ENCODE measurements at places on chromosomes 1 and 21. TPM values are rescaled to one million over a fixed set of nuclear protein-coding genes. Genes with fewer than 3 reads are reported as not detected.

DNA sequence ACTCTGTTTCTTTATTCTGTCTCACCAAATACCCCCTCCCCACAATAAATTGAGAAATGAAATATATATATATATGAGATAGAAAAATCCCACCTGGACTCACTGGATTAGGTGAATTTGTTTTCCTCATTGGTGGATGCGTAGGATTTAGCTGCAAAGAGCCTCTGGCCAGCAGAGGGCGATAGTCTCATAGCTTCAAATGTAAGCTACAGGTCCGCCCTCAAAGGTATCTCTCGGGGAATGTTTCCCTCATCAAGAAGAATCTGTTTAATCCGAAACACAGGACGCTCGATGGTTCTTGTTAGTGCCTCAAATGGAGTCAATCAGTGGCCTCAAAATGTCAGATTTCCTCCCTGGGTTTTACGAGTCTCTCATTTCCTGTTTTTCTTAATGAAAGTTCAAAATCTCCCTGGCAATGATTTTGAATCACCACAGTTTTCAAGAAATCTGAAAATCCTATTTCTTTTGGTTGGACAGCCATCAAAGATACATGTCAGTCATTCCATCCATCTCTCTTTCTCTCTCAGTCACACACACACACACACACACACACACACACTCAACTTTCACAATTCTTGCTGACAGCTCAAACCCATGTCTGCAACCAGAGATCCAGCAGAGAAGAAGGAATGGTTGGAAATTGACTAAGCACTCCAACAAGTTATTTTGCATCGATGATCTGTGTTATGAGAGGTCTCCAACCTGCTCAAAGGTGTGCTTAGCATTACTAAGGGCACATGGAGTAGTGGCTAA is 13.9 kb upstream of the CAMK1G start:
- no peaks in the 10 kb centered on the region for H3K36me3 ChIP-seq
- peak; percentile 83 for DNase-seq
- H3K27me3 ChIP-seq = no peaks in the 10 kb centered on the region
- no peak overlapping the region for H3K27ac ChIP-seq

DNA sequence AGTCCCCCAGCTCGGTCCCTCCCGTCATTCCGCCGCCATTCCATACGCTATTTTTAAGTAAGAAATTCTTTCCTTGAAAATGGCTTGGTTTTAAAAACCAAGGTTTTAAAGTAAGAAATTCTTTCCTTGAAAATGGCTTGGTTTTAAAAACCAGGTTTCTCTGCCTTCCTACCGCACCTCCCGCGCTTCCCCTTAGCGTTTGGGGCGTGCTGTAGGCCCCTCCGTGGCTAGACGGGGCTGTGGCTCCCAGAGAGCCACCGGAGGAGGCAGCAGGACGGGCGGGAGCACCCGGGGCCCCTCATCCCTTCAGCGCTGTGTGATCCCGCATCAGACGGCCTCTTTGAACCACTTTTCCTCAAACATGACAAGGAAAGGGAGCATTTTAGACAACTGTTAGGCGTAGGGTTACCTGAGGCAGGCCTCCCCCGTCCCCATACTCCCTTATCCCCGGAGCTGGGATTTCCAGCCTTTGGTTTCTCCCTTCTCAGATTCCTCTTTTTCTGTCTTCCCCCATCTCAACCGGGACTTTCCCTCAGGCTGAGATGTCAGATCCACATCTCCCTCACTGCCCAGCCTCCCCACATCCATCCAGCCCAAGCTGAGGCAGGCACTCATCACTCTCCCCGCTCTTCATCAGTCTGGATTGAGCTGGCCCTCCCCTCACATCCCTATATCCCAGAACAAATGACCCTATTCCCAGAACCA is 541 bp upstream of the CD58 start:
- H3K27me3 ChIP-seq = no peaks in the 10 kb centered on the region
- peak overlapping the region; percentile 85 for H3K4me3 ChIP-seq
- peaks cover 70% of the 10 kb centered on the region for H3K4me1 ChIP-seq
- H3K36me3 ChIP-seq = no peaks in the 10 kb centered on the region
- no peak for DNase-seq

GRCh38 chr1:211797994-211798393 is 32.6 kb downstream of the LPGAT1 start:
- no peak overlapping the region for H3K27ac ChIP-seq
- no peaks in the 10 kb centered on the region for H3K36me3 ChIP-seq
- H3K4me3 ChIP-seq = no peak overlapping the region

DNA sequence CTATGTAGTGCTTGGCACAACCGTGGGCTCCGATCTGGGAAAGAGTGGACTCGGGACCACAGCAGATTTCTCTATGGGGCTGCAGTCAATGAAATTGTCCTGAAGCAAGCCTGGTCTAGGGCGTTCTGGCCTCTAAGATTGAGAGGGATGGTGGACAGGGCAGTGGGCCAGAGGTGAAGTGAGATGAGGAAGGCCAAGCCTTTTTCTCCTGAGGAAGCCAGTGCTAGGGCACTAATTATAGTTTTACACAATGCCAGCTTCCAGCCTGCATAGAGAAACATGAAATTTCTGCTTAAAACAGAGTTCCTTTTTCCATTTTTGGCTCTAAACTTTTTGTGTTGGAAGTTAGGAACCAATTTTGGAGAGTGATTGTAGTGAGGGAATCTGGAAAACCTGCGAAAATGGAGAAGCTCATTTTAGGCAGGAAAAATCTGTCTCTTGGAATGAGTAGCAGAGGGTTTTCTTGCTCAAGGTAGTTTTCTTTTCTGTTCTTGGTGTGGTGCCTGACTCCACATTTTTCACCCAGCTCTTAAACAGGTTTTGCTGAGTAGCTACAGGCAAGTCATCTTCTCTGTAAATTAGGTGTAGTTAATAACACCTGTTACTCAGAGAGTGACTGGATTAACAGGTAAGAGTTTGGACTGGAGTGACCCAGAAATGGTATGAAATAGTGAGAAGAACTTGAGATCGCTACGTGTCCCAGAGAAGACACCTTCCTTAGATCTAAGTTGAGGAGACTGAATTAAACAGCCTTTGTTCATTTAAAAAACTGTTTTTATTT is 22.1 kb downstream of the UCK2 start:
- no peaks in the 10 kb centered on the region for H3K27me3 ChIP-seq
- no peak for DNase-seq
- peaks cover 18% of the 10 kb centered on the region for H3K4me1 ChIP-seq
- no peaks in the 10 kb centered on the region for H3K36me3 ChIP-seq
- no peak overlapping the region for H3K27ac ChIP-seq

DNA sequence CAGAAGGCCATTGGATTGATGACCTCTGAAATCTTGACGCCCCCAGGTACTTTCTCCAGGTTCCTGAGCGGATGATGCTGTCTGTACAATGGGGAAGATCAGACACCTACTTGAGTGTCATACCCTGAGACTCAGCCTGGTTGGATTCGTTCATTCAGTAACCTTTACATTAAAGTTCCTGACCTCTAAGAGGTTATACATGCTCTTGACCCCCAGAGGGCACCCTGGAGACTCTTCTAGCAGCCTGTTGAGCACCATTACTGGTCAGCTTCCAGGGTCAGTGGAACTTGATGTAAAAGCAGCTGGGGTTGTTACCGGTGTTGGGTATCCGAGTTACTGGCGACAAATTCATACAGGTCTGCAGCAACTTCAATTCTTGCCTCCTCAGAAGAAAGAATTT is 114.3 kb upstream of the ZNF678 start:
- H3K36me3 ChIP-seq = no peaks in the 10 kb centered on the region
- no peak overlapping the region for H3K27ac ChIP-seq
- no peak overlapping the region for H3K4me3 ChIP-seq
- no peaks in the 10 kb centered on the region for H3K27me3 ChIP-seq
- H3K4me1 ChIP-seq = no peaks in the 10 kb centered on the region
- DNase-seq = no peak

DNA sequence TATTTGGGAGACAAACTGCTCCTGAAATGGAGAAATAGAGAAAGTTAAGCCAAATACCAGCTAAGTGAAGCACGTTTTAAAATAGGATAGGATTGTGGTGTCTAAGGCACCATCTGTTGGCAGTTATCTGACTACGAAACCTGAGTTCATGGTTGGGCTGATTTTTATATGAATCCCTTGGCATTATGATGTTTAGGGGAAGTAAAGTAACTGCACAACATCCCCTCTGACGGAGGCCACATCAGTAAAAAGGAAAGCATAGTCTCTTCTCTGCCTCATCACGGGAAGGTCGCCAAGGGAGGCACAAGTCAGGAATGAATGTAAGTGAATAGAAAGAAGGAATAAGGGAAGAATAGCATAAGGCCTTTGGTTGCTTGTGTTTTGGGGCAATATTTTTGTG is 128.0 kb downstream of the PRRX1 start:
- H3K4me3 ChIP-seq = no peak overlapping the region
- H3K27ac ChIP-seq = no peak overlapping the region

- no peaks in the 10 kb centered on the region for H3K4me1 ChIP-seq
- H3K36me3 ChIP-seq = no peaks in the 10 kb centered on the region
- H3K4me3 ChIP-seq = no peak overlapping the region
- DNase-seq = no peak
Measured at GRCh38 chr1:17081439-17081838, 27.6 kb upstream of the SDHB start.

- H3K4me3 ChIP-seq = no peak overlapping the region
- no peaks in the 10 kb centered on the region for H3K27me3 ChIP-seq
- no peak for DNase-seq
- no peak overlapping the region for H3K27ac ChIP-seq
- peaks cover 19% of the 10 kb centered on the region for H3K4me1 ChIP-seq
Measured at GRCh38 chr1:236802264-236802663, 7.2 kb downstream of the MTR start.

DNA sequence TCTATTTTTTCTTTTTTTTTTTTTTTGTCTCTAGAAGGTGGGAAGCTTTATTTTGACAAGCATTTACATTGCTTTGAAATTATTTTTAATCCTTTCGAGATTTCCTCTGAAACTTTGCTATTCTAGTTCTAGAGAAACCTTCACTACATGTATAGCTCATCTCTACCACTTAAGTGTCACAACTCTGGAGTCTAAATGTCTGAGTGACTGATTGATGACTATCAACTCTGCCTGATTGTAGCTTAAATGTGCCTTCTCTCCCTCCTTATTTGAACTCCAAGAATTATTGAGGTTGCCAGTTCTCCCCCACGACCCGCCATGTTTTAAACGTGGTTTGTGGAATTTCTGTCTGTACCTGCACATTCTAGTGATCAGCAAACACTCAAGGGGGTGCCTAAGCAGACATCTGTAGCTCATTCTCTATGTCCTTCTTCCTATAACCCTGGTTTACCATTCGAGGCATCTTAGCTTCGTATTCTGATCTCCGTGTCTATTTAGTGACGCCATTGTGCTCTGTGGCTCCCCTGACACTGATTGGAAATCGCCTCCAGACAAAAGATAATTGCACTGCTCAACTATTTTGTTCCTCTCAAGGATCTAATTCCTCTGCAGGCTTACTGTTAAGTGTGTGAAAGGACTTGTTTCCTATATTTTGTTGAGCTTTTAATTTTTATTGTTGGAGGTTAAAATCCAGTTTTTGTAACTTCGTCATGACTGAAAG is 1570.6 kb downstream of the BRINP3 start:
- H3K36me3 ChIP-seq = no peaks in the 10 kb centered on the region
- H3K27me3 ChIP-seq = no peaks in the 10 kb centered on the region
- no peak for DNase-seq
- H3K4me1 ChIP-seq = no peaks in the 10 kb centered on the region
- H3K4me3 ChIP-seq = no peak overlapping the region

DNA sequence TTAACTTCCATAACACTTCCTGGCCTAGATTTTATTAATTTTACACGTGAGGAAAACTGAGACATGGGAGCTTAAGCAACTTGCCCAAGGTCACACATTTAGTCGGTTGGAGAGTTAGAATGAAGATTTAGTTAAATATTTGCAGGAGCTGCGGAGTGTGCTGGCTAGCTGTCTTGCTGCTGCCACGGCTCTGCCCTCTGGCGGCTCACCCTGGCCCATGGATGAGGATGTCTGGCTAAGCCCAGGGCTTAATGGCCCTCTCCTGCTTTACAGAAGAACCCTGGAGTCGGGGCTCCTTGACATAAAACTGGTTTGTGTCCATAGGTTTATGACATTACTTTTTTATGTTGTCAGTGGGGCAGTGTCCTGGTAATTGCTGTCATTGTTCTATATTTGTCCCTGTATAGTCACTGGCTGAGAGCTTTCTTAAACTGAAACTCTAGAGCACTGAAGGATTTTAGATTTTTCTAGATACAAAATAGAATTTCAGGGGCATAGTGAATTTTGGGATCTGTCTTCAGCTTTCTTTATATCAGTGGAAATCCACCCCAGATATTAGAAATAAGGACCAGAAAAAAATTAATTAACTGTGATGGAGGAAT is 88.9 kb upstream of the WLS start:
- H3K27ac ChIP-seq = no peak overlapping the region
- H3K27me3 ChIP-seq = no peaks in the 10 kb centered on the region
- H3K4me3 ChIP-seq = no peak overlapping the region
- peak; percentile 67 for DNase-seq
- no peaks in the 10 kb centered on the region for H3K4me1 ChIP-seq

DNA sequence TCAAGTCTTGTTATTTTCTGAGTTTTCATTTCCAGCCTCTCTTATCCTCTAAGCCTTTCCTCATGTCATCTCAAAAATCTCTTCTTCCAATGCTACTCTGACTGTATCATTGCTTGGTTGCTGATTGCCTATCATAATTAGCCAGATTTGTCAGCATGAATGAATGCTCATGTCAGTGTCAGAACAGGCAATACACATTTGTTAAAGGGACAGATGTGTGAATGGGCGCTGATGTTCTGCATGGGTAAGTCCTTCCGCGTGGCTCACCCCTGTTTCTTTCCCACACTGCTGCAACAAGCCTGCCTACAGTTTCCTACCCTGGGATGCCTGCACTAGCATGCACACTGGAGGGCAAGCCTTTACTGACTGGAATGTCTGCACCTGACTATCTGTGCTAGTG is 100.6 kb downstream of the RHOU start:
- no peaks in the 10 kb centered on the region for H3K27me3 ChIP-seq
- H3K27ac ChIP-seq = no peak overlapping the region
- H3K36me3 ChIP-seq = no peaks in the 10 kb centered on the region
- no peaks in the 10 kb centered on the region for H3K4me1 ChIP-seq

DNA sequence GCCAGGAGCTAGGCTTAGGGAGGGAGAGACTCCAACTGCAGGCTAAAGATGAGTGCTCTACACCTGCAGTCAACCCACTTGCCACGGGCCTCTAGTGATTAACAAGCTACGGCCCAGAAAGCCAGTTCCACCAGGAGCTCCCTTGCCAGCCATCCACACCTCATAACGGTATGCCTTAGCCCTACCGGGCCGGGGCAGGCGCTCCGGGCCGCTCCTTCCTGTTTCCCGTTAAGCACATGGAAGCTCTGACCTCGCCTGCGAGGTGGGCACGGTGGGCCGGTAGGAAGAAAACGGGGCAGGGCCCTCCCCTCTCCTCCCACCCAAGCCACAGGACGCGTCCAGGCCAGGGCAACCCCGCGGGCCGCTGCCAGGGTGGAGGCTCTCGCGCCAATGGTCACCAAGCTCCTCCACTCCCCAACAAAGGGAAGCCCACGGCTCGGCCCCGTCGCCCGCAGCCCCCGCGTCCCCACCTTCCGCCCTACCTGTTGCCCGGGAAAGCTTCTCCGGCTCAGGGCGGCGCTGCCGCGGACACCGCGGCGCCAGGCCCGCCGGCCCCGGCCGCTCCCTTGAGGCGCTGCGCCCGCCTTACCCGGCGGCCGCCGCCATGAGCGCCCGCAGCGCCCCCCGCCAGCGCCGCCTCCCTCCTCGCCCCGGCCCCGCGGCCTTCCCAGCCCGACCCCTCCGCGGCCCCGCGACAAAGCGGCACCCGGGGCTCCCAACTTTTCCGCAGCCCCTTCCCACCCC is 627 bp downstream of the CERS2 start:
- peak overlapping the region; percentile 84 for H3K4me3 ChIP-seq
- peak overlapping the region; percentile 94 for H3K27ac ChIP-seq
- H3K4me1 ChIP-seq = peaks cover 74% of the 10 kb centered on the region
- H3K36me3 ChIP-seq = no peaks in the 10 kb centered on the region

Gene TMEM200B
- 1.7 TPM for total RNA-seq

Gene MXRA8
- total RNA-seq = 58.6 TPM

Gene CHI3L1
- total RNA-seq = 0.85 TPM

Gene BRINP2
- 1.1 TPM for total RNA-seq

Gene TTLL7
- total RNA-seq = 17.4 TPM

Gene BSND
- total RNA-seq = not detected
